ENCODE measurements at places on chromosomes 6 and 20.

DNA sequence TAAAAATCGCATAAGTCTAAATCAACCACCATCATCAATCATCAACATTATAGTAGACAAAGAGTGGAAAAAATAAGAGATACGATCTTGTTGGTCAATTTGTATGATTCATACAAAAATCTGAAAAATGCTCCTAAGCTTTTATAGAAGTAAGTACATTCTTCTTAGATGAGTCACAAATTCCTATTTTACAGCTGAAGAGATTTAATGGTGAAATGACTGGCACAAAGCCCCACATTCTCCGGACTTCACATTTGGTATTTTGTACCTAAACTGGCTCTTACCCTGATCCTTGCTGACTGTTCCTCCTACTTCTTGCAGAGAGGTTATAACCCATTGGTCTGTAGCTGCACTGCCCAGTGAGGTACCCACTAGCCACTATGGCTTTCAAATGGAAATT, 29.9 kb upstream of the PREP start:
- DNase-seq: peak; percentile 67

DNA sequence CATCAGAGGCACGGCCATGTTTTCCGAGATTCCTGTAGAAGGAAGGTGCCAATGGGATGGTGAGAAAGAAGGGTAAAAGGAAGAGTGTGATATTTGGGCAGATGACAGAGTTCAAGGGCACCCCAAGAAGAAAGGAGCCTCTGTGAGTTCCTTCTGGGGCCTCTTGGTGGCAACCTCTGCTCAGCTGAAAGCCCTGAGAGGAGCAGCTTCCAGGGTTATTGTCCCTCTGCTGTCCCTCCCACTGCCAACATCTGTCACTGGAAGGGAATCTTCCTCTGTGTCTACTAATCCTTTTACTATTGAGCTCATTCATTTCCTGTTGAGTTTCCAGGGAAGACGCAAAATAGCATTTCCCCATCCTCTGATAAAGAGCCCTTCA, 40.0 kb upstream of the KCNK16 start:
- no peak for DNase-seq

- no peak for DNase-seq
These were observed 174.3 kb upstream of the TNFAIP3 start for GRCh38 chr6:137692806-137693205.

DNA sequence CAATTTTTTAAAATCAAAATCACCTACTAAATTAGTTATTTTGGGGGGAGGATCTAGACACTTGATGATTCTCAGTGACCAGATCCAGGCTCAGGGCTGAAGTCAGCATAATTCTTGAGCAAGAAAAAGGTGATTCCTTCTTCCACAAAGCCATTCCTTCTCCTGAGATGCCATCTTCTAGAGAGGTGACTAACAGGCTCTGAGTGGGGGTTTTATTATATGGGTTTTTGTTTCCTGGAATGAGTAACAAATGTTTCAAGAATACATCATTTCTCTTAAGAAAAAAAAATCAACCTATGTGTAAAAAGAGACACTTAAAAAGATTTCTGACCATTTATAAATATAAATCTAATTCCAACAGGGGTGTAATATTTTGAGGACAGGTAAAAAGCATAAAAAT, 154.3 kb downstream of the NFATC2 start:
- no peak for DNase-seq

GRCh38 chr20:32252189-32252588, 25.3 kb upstream of the KIF3B start:
- no peak for DNase-seq

GRCh38 chr6:134937426-134937825, 12.5 kb downstream of the ALDH8A1 start:
- no peak for DNase-seq

- no peak for DNase-seq
These were observed 20.6 kb downstream of the CNBD2 start for GRCh38 chr20:35988910-35989463.

DNA sequence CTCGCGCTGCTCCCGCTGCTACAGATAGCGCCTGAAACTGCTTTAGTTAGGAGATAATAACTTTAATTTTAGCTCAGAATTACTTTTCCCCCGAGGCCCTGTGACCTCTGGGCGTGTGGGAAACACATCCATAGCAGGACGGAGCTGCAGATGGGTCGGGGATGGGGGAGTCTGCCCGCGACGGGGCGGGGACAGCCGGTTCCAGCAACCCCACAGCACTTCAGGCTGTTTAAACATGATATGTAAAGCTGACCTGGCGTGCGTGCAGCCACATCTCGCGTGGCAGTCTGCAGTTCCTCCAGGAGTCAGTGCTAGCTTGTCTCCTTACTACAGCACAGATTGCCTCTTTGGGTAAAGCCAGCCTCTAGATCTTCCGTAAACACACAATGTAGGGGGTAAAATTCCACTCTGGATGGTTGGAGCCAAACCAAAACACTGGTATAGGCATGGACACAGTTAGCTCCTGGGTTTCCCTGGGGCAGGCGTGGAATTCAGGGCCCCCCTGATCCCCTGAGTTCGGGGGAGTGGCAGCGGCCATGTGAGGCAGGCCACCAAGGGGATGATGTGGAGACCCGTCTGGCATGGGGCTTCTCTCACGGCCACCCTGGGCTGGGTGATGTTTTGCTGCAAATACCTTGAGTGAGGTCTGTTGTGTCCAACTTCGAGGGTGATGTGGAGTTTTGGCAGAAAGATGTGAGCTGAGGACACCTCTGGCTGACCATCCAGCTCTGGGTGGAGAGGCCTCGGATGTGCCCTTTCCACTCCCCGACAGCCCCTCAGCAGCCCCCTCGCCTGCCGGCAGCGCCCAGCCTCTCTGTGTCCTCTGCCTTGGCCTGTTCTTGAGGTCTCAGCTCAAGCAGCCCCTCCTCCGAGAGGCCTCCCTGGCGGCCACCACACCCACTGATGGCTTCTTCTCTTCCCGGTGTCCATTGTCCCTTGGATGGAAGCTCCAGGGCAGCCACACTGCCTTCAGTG, 214.5 kb downstream of the TAF4 start:
- no peak for DNase-seq

- no peak for DNase-seq
These were observed 118.9 kb downstream of the ARMC2 start for GRCh38 chr6:108966855-108967755.

- no peak for DNase-seq
These were observed 247.3 kb downstream of the ZNF217 start for GRCh38 chr20:53346335-53346648.

DNA sequence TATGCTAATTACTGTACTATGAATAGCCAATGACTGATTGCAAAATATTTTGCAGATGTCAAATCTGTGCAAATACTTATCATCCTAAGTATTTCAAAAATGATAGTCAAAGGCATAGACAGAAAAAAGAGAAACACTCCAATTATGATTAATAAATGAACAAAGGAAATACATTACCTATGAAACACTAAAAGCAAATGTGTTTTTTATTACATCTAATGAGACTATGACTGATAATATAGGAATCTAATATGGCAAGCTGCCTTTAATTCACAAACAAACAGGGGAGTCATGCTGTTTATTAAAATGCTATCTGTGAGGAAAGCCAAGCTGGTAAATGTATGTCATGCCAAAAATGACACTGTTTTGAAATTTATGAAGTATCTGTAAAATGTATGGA, 713.2 kb upstream of the NRSN1 start:
- no peak for DNase-seq

DNA sequence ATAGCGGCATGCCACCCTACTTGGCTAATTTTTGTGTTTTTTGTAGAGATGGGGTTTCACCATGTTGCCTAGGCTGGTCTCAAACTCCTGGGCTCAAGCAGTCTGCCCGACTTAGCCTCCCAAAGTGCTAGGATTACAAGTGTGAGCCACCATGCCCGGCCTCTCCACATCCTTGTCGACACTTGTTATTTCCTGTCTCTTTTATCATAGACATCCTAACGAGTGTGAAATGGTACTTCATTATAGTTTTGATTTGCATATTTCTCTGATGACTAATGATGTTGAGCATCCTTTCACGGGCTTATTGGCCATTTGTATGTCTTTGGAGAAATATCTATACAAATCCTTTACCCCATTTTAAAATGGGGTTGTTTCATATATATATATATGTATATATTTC, 39.0 kb upstream of the ASXL1 start:
- DNase-seq: no peak

GRCh38 chr6:3340894-3341293, 82.1 kb downstream of the PSMG4 start:
- DNase-seq: no peak

GRCh38 chr6:84771125-84771755, 6.8 kb upstream of the TBX18 start:
- no peak for DNase-seq

DNA sequence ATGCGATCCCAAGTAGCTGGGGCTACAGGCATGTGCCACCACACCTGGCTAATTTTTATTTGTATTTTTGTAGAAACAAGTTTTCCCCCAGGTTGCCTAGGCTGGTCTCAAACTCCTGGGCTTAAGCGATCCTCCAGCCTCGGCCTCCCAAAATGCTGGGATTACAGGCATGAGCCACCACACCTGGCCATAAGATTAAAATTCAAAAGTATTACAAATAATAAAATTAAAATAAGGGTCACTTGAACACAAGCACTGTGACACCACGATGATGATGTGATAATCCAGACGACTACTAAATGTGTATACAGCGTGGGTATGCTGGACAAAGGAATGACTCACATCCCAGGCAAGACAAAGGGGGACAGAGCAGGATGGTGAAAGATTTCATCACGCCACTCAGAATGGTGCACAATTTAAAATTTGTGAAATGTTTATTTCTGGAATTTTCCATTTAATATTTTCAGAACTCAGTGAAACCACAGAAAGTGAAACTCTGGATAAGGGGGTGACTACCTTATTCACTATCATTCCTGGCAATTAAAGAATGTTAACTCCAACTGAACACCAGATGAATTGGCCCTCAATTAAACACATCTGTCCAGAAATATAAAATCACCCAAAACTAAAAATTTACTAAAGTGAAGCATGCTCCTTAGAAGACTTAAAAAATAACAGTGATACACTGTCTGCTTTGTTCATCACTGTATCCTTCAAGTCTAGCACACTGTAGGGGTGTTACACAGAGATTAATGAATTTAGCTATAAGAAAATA, 13.1 kb downstream of the B4GALT5 start:
- no peak for DNase-seq

- DNase-seq: no peak
These were observed 305.6 kb upstream of the EXOC2 start for GRCh38 chr6:998551-998950.

DNA sequence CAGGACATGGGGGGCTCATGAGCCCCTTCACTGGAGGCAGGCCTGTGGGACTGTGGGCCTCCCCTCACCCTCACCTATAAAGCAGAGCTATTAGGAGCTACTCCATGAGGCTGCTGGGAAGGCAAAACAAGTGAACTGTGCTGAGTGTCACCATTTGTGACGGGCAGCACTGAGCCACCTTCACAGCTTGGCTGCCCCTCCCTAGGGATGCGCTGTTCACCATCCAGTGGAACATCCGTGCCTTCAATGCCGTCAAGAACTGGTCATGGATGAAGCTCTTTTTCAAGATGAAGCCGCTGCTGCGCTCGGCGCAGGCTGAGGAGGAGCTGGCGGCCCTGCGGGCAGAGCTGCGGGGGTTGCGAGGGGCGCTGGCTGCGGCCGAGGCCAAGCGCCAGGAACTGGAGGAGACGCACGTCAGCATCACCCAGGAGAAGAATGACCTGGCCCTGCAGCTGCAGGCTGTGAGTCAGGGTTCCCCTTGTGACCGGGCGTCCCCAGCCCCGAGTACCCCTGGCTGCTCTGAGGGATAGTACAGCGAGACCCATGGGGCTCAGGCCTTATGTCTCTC, 38.4 kb downstream of the MYH7B start:
- no peak for DNase-seq

GRCh38 chr6:32886681-32887383, 32.8 kb downstream of the PSMB9 start:
- peak; percentile 42 for DNase-seq

GRCh38 chr6:168305096-168305749, 14.4 kb downstream of the DACT2 start:
- DNase-seq: no peak

DNA sequence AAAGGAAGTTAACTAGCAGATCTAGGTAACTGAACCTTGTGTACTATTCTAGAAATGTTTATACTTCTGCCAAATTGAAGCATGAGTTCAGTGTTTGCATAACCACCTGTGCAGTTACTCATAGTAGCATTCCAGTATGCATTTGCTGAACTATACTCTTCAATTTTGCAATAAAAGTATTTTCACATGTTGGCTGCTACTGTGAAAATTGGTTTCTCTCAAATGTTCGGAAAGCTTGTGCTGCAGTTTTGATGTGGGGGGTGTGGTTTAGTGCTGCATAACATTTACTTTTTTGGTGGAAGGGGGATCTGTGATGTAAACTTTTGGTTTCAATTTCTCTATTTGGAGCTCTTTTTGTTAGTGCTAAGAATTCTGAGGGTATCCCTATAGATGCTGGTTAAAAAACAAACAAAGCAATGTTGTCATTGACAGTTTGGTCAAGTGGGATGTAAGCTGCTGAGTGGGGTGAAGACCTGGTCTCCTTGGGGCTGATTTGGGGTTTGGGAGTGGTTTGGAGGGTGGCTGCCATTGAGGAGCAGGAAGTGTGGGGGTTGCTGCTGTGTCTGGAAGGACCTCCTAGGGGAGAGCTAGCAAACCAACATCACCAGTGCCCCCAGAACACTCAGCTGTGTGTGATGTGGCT, 87.8 kb downstream of the CARMIL1 start:
- DNase-seq: no peak

GRCh38 chr20:59955131-59955796, 3.0 kb upstream of the CDH26 start:
- DNase-seq: no peak

DNA sequence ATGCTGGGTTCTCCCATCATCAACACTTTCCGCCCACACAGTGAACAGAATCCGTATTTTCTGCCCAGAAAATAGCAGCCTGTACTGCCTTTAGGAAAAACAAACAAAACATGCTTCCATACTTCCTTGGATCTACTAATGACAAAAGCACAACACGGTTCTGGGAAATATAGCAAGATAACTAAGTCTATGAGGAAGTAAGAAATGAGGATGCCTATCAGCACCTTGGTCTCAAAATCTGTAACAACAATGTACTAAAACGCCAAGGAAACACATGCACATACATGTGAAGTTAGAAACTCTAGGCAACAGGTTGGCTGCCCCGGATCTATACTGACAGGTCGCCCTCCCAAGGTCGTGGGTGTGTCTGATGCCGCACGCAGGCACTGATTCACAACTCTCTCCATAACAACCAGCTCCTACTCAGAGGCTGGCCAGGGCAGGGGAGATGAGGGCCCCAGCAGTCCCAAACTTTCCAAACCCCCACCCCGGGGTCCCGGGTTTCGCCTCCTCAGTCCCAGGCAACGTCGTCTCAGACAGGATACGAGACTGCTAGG, 710 bp downstream of the BTBD9 start:
- DNase-seq: no peak

DNA sequence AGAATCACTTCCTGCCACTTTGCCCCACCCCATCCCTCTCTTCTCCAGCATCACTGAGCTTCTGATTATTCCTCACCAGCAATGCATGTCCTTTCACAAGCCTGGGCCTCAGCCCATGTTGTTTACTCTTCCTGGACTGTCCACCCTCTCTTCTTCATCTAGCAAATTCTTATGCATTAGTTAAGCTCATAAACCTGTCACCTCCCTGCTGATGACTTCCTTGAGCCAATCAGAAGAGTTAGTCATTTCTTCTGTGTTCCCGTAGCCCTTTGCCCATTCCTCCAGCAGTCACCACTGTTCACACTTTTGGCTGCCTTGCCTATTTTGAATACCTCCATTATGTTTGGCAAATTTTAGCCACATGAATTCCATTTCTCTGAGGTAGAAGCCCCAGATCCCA, 4.1 kb upstream of the CRYBG1 start:
- DNase-seq: no peak

GRCh38 chr6:1705630-1706029, 95.9 kb downstream of the FOXC1 start:
- no peak for DNase-seq
